GM12891 (cell line): ENCODE measurements at places on chromosomes 12 and 14.

DNA sequence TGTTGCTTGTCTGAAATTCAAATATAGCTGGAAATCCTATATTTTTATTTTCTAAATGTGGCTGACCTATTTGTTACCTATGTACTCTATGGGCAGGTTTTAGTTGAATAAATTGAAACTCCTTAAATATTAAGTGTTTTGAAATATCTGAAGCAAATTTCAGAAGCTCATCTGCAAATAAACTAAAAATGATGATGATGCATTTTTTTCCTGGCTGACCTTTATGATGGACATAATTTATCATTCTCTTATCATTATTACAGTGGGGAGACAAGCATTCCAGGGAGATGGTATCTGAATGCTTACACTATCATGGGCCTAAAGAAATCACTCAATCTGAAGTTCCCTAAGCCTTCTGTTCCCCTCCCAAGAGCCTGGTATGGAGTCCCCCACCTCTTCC lies 1225.2 kb downstream of the AACS start:
- no peak for DNase-seq

DNA sequence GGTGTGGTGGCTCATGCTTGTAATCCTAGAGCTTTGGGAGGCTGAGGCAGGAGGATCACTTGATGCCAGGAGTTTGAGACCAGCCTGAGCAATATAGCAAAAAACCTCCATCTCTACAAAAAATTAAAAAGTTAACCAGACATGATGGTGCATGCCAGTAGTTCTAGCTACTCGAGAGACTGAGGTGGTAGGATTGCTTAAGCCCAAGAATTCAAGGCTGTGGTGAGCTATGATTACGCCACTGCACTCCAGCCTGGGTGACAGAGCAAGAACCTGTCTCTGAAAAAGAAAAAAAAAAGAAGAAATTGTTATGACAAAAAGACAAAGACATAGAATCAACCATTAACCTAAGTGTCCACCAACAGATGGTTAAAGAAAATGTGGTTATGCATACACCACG lies 2.1 kb upstream of the ATP23 start:
- no peak for DNase-seq

DNA sequence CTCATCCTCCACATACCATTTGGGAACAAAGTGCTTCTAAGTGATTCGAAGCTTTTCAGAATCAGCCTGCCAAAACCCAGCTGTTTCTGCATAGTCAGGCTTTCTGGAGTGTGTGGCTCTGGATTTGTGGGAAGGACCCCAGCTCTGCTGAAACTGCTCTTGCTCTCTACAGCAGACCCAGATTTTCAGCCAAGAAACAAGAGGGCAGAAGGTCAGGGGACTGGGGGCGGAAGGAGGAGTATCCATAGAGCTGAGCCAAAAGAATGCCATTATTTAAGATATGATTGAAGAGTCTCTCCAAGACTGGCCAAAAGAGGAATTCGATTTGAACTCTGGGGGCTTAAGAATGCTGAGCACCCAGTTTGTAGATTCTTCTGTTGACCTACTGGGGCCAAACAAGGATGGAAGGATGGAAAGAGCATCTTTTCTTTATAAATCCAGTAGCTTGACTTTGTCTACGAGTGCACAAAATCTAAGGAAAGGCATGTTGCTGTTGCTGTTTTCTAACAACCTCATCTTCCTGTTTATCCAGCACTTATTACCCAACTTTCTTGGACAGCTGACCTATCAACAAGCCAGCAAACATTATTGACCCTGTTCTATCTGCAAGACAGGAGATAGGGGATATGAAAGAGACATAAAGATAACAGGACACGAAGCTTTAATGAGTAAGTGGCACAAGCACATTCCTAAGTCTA lies 29.2 kb downstream of the FBLN5 start:
- no peak for DNase-seq

DNA sequence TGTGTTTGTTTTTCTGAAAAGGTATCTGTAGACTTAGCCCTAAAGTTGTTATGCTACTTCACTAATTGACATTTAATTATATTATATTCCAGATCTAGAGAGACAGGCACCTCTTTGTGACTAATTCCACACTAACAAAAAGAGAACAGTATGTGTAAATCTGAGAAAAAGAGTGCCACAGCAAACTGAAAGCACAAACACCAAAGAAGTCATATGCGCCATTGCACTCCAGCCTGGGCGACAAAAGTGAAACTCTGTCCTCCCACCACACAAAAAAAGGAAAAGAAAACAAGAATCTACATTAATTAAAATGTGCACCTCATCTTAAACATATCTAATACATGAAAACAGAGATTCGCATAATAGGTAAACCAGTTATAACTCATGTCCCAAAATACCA lies 4.4 kb upstream of the CSRNP2 start:
- DNase-seq: no peak

DNA sequence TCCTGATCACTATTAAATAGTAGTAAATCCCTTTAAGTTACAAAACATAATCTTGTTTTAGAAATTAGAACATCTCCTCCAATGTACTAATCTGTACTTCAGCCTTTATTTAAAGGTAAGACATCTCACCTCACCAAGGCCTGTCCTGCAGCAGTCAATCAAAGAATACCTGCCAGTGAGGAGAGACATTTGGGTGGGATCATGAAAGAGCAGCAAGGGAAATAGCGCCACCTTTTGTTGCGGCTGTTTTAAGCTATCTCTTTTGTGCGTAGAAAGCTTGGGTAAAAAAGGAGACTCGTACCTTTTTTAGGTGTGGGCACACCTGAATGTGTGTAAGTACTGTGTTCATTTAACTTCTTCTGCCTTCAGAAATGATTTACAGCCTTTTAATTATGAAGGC lies 117.8 kb upstream of the TMTC1 start:
- DNase-seq: no peak

GRCh38 chr12:85836197-85837090 lies at the start of gene RASSF9:
TSS of gene RASSF9 (minus strand) at chr12:85836409. CDS start at chr12:85836201, 208 bp downstream.
- DNase-seq: no peak
